ENCODE measurements at places on chromosomes 1 and 21.

DNA sequence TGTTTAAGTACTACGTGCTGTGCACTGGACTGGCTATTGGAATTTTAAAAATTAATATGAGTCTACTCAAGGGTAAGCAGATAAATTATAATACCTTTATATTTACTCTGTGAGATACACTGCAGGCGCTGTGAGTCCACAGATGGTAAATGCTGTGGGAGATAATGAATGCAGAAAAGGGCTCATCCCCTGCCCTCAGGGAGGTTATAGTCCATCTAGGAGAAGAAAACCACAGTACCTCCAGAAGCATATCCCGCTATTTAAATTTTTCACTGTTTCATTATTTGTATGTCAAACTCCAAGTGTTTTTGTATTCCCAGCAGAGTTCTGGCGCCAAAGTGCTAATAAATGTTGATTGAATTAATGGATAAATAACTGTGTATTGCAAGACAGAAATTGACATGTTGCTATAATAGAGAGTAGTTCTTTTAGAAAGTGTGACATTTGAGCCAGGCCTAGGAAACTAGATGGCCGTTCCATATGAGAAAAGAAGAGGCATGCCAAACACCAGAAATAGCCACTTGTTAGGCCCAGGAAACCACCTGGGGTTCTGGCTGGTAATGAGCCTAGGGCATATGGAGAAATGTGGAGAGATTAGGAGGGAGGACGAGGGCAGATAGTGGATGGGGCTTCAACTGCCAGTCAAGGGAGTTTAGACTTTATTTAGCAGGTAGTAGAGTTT, 61.7 kb downstream of the LRRC8D start:
- DNase-seq = no peak

DNA sequence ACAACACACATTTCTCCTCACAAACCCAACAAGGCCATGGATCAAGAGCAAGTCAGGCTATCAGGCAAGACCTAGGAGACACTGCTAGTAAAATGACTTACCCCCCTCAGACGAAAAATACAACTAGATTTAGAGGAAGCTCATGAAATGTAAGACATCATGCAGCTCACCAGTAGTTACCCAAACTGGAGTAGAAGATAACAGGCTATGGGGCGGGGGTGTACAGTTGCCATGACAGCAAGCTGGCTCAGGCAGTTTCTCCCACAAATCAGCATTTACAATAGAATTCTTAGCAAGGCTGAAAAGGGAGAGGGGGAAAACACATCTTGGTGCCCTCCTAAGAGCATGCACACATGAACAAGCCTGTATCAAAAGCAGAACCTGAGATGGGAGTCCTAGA, 13.9 kb downstream of the TPM3 start:
- peak; percentile 65 for DNase-seq

DNA sequence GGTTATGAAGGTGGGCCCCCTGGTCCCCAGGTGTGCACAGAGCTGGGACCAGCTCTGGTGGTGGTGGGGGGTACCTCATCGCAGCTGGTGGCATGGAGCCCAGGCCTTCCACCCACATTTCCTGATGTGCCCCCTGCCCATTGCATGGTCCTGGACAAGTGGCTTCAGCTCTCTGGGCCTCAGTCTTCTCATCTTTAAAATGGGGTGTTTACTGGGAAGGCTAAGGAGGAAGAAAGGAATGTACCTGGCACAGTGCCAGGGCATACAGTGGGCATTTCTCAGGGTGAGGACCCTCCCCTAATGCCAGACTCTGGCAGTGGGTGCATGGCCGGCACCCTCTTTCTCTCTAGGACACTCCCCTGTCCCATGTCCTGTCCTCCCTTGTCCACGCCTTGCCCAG, 7.5 kb downstream of the CLCNKB start:
- no peak for DNase-seq

DNA sequence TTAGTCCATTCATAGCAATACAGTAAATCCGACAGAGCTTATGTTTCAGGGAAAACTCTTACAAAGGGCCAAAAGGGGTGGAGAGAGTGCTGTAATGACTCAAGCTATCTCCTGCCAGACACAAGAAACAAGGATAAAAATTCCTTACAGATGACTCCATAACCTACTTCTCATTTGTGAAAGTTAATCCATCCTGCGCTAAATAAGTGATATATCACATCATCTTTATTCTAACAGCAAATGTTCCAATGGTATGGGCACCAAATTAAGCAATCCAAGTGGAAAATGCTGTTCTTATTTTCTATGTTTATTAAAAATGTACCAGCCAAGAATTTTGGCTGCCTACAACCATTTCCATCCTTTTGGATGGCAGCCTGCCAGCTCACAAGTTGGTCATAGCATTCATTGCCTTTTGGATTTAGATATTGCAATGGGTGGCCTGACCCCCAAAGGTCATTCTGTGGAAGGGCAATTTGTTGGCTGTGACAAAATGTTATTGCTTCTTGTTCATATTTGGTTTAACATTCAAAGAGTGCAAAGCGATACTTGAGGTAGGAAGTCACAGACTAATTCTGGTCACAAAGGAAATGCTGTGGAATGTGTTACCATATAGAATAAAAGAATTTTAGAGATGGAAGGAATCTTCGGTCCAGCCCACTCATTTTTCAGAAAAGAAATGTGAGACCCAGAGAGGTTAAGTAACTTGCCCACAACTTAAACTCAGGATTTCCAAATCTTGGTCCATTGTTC, 2.8 kb upstream of the ENAH start:
- no peak for DNase-seq

GRCh38 chr1:228937851-228938536, 202.7 kb downstream of the RHOU start:
- no peak for DNase-seq

GRCh38 chr1:14205066-14205465, 393.4 kb upstream of the KAZN start:
- no peak for DNase-seq

DNA sequence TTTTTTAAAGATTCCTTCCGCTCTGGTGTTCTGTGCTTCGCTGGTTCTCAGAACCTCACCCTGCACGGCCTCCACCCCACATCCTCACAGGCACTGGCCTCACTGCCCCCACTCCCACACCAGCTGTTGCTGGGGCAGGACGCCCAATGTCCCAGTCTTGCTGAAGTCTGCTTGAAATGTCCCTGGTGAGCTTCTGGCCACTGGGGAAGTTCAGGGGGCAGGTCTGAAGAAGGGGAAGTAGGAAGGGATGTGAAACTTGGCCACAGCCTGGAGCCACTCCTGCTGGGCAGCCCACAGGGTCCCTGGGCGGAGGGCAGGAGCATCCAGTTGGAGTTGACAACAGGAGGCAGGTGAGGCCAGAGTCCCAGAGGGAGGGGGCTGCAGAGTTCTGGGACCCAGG, at the start of gene C1QA:
TSS of gene C1QA (plus strand) at position 276 of the 400 bp plus-strand sequence. CDS start 989 bp downstream, outside the sequence.
- DNase-seq = peak; percentile 97

GRCh38 chr1:248404024-248404423, 1.2 kb downstream of the OR2T1 start:
- DNase-seq = no peak

- DNase-seq = no peak
Observed at GRCh38 chr1:108925920-108926319, 37.4 kb downstream of the CLCC1 start.

- no peak for DNase-seq
Observed at GRCh38 chr1:56542651-56543050, 36.7 kb downstream of the PLPP3 start.

DNA sequence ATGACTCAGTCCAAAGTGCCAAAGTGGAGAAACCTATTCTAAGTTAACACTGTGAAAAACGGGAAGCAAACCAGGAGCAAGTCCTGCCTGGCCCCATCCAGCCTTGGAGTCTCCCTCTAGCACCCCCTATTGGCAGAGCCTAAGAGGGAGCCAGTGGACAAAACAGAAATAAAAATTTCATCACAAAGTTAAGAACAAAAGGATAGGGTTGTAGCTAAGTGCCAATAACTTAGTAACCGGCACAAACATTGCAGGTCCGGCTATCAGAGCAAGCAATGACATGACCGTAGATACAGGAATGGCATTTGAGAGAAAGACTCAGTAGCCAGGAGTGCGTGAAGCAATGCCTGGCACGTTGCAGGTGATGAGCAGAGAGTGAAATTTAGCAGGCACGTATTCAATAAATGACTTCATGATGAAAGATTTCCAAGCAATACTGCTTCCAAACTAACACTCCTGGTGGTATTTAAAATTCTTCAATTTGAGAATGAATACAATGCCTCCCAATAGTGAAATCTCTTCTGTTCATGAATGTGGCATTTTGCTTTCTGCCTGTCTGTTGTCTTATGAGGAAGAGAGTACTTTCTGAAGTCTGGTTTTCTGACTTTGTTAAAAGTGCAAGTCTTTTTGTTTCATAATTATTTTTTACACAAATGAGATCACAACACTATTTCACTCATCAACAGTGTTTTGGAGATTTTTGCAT, 391.0 kb downstream of the OMA1 start:
- DNase-seq = peak; percentile 52

GRCh38 chr1:201683397-201683796, 144.5 kb downstream of the NAV1 start:
- no peak for DNase-seq

DNA sequence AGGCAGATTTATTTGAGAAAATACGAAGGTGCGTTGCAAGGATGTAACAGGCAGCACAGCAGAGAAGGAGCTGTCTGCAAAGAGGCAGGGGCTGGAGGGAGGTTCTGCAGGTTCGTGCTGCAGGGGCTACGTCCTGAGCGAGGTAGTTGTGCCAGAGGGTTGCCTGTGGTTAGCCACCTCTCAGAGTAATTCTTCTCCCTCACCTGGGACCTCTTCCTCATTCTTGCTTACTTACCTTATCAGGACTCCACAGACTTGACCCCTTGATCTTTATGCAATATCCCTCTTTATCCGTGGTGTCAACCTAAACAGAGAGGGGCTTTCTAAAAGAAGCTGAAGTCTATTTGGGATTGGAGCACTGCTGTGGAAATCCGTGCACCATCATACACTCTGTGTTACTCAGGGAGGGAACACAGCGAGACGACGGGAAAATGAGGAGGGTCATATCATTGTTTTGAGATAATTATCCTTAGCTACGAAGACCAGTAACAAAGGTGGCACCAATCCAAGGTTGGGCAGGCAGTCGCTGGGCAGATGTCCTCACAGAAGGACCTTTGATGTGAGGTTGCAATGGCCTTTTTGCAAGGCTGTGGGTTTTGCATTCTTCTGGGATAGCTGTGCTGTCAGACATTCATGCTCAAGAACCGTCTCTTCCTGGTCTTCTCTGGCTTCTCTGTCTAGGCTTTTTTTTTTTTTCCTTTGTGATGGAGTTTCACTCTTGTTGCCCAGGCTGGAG, 82.8 kb downstream of the WDR4 start:
- DNase-seq = no peak

- no peak for DNase-seq
Observed at GRCh38 chr1:214700437-214700836, 97.4 kb downstream of the CENPF start.

GRCh38 chr1:31221072-31221471, 18.6 kb downstream of the NKAIN1 start:
- DNase-seq = no peak

- no peak for DNase-seq
Observed at GRCh38 chr1:200213392-200213791, 185.9 kb downstream of the NR5A2 start.
